PC-3 (cell line): ENCODE measurements at places on chromosomes 1 and 21.

- DNase-seq = peak; percentile 62
These were observed 144.8 kb downstream of the USP25 start for GRCh38 chr21:15874615-15875014.

- DNase-seq = no peak
These were observed at the start of gene TSPAN1 for GRCh38 chr1:46174448-46175231. Gene TSPAN1, plus strand, starts transcription at chr1:46175087. Its CDS starts 6,021 bp downstream, at chr1:46181108.

- DNase-seq = peak; percentile 49
These were observed 8.1 kb upstream of the CITED4 start for GRCh38 chr1:40870135-40870728.

DNA sequence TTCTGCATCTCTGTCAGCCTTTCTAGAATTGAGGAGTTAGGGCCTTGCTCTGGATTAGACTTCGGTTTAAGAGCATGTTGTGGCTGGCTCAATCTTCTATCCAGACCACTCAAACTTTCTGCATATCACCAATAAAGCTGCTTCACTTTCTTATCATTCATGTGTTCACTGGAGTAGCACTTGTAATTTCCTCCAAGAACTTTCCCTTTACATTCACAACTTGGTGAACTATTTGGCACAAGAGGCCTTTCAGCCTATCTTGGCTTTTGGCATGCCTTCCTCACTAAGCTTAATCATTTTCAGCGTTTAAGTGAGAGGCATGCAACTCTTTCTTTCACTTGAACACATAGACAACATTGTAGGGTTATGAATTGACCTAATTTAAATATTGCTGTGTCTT lies 3.6 kb upstream of the HORMAD1 start:
- DNase-seq = no peak

- DNase-seq = peak; percentile 61
These were observed 27.7 kb upstream of the LY9 start for GRCh38 chr1:160768295-160768657.

DNA sequence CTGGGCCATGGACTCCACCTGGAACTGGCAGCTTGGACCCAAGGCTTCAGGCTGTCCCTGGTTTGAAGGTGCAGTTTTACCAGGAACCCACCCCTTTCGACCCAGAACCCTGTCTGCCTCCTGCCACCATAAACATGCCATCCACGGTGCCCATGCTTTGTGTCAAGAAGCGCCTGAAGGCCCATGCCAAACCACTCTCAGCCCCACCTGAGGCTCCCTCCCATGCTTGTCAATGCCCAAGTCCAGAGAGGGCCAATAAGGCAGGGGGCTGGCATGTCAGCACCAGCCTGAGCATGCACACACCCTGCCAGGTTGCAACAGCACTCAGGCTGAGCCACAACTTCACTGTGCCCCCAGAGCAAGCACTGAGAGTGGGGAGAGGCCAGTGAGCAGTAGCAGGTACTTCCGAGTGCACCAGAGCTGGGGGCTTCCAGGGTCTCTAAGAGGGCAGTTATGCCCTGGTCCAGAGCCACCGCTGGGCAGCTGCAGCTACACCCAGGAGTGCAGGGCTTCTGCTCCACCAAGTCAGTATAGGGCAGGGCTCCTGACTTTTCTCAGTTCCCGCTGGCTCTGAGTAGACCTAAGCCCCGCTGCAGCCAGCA lies 1256.0 kb downstream of the AMY1C start:
- no peak for DNase-seq

GRCh38 chr1:192379554-192379953 lies 62.8 kb downstream of the RGS21 start:
- no peak for DNase-seq

DNA sequence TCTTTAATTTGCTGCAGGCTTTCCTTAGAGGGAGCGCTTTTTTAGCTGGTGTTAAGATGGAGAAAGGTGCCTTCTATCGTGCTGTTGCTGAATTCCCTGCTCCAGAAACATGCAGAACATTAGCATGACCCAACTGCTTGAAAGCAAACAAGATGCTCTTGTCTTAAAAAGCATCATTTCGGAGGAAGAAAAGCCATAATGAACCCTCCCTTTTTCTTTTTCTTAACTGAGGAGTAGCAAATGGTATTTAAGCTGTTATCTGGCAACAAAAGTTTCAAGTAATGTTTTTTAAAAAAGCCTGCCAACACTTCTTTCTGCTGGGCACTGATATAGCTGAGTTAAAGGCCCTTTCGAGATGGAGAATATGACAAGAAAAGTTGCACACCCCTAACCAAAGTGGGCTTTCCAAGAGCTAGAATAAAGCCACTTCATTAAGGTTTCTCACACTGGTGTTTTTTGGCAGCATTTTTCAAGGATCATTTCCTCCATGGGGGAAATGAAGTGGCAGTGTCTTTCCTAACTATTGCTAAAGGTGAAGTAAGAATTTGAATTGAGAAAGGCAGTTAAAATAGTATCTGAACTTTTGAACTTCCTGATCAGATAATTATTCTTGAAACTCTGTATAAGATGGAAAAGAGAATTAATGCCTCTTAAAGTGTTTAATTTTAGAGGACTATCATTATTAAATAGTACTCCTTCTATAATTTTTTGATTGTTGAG lies 38.8 kb downstream of the ST6GALNAC5 start:
- DNase-seq = no peak

- peak; percentile 56 for DNase-seq
These were observed 39.4 kb downstream of the HSF2BP start for GRCh38 chr21:43619856-43620255.

DNA sequence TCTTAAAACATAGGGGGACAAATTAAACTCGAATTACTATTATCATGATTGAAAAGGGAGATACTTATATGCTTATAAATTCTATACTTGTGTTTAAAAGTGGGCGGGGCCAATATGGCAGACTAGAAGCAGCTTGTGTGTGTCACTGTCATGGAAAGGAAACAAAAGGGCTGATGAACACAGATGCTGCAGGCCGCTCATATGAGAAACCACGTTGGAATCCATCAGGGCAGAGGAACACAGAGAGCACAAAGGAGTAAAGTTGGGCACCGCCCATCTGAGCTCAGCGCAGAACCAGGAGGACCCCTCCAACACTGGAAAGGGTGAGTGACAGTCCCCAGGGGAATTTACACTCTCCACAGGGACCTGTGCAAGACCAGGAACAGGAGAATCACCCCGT lies 107.0 kb downstream of the SLC5A9 start:
- no peak for DNase-seq

GRCh38 chr1:228465571-228466146 lies 21.5 kb upstream of the RNF187 start:
- no peak for DNase-seq

- peak; percentile 97 for DNase-seq
These were observed 4.8 kb upstream of the HES5 start for GRCh38 chr1:2534687-2535441.

- DNase-seq = no peak
These were observed 146.9 kb downstream of the SLC30A10 start for GRCh38 chr1:219781491-219781890.

DNA sequence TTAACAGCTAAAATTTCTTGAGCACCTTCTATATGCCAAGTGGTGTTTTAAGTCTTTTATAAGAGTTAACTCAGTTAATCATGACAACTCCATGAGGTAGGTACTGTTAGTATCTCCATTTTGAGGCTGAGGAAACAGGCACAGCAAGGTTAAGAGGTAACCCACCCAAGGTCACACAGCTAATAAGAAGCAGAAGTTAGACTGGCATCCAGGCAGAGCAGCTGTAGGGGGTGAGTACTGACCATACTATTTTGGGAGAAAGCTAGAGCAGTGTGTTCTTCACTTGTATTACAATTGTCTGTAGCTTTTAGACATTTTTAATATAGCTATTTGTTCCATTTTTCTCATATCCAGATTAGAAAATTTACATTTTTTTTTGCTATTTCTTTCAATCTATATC lies 4.8 kb downstream of the ATP6V1G3 start:
- no peak for DNase-seq

DNA sequence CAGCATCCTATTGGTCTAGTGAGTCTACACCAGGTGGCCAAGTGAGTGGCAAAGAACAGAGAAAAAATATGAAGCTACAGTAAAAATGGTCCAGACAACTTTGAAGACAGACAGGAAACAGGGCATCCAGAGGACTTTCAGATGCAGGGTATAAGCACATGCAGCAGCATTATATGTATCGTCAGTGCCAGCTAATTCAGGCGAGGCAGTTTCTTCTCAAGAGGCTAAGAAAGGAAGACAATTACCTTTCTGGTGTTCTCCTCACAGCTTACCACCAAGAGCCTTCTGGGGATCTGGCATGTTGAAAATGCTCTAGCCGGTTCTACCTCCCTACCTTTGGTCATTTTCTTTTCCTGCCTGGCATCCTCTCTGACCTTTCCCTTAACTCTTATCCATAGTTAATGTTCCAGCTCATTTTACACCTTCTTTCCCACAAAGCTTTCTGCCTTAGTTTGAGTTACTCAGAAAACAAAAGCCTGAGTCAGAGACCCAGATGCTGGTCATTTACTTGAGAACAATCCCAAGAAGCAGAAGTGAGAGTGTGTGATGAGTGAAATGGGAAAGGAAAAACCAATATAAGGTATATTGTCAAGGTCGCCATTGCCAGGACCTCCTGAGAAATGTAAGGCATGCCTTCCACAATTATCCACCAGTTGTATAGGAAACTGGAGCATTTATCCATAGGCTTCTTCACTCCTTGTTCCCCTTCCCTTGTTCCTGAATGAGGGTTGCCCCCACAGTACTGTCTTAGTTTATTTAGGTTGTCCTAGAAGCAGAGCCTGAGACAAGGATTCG lies 444.1 kb downstream of the PLPP3 start:
- DNase-seq = peak; percentile 33

GRCh38 chr21:37237764-37238163 lies 29.4 kb downstream of the VPS26C start:
- DNase-seq = no peak

GRCh38 chr1:53899206-53899628 lies 5.2 kb downstream of the DIO1 start:
- peak; percentile 67 for DNase-seq

DNA sequence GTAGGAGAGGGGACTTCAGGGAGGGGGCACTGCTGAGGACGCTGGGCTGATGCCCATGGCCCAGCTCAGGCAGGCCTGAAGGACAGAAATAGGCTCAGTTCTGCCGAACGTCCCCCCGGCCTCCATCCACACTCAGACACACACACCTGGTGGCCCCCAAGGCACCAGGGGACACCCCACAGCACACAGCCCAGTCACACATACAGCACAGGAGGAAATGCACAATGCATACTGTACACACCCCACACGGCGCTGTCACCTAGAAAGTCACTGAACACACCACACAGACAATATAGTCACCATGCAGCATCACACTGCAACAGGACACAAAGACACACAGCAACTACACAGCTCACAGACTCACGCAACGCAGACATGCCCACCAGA lies 562 bp downstream of the SYTL1 start:
- no peak for DNase-seq

GRCh38 chr1:166811691-166812090 lies 27.6 kb upstream of the POGK start:
- DNase-seq = no peak

- no peak for DNase-seq
These were observed 254.8 kb upstream of the VAMP3 start for GRCh38 chr1:7516341-7516740.

DNA sequence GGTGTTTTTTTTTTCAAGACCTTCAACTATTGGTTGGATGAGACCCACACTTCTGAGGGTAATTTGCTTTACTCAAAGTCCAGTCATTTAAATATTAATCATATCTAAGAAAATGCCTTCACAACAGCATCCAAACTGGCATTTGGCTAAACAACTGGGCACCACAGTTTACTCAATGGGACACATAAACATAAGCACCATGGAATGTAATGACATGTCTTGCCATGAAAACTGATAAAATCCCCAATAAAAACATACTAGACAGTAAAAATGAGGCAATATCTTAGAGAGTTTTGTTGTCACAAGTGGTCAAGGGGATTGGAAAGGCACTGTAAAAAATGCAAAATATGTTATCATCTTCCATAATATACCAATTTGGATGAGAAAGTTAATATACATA lies 838.8 kb upstream of the ADAMTS5 start:
- DNase-seq = no peak

GRCh38 chr1:184929711-184930202 lies 44.6 kb downstream of the NIBAN1 start:
- DNase-seq = peak; percentile 84

GRCh38 chr1:25135909-25136308 lies 96.4 kb downstream of the SYF2 start:
- no peak for DNase-seq

- DNase-seq = peak; percentile 42
These were observed 13.9 kb downstream of the WNT2B start for GRCh38 chr1:112522621-112523020.

DNA sequence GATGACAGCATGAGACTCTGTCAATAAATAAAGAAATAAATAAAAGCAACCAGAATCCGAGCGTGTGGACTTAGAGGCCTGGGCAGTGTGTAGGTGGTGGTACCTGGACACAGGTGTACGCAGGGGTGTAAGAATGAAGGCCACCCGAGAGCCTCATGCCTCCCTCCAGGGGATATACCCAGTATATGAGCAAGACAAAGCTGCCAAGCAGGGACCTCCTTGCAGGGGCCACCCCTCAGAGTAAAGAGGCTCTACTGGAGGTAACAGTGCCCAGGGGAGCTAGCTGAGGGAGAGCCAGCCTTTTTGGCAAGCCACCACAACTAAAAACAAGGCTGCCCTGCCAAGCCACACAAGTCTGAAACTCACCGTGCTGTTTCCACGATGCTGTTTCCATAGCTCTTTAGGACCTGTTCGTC lies 179.2 kb upstream of the RAB4A start:
- DNase-seq = no peak
